Stimulated activated CD4-positive, alpha-beta T cell treated with anti-CD3 and anti-CD28 coated beads, Interleukin-15, amount 100 ng/mL, for 1 hour (primary cell): ENCODE measurements at places on chromosomes 7 and 10.

DNA sequence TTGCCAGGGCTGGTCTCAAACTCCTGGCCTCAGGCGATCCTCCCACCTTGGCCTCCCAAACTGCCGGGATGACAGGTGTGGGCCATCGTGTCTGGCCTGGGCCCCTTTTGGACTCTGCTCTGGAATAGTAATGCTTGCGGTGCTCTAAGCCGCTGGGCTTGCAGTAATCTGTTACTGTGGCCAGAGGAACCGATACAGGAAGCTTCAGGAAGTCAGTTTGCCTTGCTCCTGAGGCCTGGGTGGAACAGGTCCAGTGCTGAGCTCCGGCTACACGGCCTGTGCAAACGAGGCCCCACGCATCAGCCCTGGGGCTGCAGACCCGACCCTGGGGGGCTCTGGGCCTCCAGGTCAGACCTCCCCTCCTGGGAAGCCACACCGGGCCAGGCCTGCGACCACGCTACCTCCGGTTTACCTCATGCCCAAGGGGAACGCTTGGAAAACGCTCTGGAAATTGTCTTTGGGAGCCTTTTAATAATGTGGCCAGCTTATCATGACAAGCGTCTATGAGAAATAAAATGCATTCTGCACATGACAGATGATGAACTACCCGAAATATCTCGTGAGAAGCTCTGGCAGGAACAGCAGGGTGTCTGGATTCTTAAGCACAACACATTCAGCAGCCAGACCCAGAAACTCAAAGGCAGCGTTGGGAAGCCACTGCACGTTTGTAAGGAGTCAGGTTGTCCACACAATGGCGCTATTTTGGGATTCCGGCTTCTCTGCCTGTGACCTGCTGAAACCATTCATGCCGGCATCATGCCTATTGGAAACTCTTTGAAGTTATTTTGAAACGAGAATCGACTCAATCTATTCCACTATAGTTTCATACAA is 10.1 kb upstream of the ADAP1 start:
- DNase-seq: no peak

- DNase-seq: no peak
Measured at GRCh38 chr10:122213766-122214165, 57.3 kb upstream of the BTBD16 start.

GRCh38 chr10:11073410-11073809 is 55.7 kb downstream of the CELF2 start:
- no peak for DNase-seq

DNA sequence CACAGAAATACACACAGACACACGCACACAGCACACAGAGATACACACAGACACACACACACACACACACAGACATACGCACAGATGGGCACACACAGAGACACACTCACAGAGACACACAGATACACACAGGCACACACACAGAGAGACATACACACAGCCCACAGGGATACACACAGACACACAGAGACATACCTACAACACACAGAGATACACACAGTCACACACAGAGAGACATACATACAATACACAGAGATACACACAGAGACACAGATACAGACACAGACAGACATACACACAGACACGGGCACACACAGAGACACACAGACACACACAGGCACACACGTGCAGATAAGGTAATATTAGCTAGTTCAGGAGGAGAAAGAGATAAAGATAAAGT is 76.9 kb downstream of the EGFR start:
- DNase-seq: no peak

- DNase-seq: no peak
Measured at GRCh38 chr7:24833549-24833948, 76.3 kb upstream of the GSDME start.

- DNase-seq: no peak
Measured at GRCh38 chr10:132143162-132143561, 43.6 kb upstream of the DPYSL4 start.

GRCh38 chr7:6367701-6368211 is 80.0 kb downstream of the DAGLB start:
- no peak for DNase-seq

DNA sequence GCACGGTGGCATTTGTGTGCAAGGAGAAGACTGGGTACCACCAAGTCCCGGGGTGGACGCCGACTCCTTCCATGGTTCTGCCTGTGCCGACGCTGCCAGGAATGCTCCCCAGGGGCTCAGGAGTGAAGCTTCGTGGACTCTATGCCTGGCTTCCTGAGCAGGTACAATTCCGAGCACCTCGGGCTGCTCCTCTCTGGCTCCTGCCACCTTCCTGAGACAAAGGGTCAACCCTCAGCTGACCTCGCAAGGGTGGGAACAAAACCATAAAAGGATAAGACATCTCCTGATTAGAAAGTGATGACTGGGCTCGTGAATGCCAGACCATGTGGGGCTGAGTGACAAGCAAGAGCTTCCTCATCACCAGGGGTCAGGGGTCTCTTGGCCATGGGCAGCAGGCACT is 31.8 kb downstream of the CALML3 start:
- DNase-seq: no peak

- no peak for DNase-seq
Measured at GRCh38 chr7:41629711-41630111, 73.2 kb downstream of the INHBA start.

DNA sequence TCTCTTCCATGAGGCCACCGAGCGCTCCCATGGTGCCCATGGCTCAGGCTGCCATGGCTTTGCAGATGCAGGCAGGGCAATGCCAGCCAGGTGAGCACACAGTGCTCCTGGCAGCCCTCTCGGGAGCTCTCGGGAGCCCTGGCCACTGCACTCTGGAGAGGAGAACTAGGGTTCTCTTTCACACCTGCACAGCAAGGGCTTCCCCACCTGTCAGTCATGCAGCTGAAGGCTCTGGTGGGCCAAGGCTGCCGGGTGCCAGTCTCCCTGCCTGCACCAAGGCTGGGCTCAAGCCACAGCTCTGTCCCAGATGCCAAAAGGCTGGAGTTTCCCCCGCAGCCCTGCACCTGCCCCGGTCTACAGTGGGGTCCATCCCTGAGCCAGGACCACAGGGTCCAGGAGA is 32.6 kb downstream of the NUDT1 start:
- DNase-seq: no peak

DNA sequence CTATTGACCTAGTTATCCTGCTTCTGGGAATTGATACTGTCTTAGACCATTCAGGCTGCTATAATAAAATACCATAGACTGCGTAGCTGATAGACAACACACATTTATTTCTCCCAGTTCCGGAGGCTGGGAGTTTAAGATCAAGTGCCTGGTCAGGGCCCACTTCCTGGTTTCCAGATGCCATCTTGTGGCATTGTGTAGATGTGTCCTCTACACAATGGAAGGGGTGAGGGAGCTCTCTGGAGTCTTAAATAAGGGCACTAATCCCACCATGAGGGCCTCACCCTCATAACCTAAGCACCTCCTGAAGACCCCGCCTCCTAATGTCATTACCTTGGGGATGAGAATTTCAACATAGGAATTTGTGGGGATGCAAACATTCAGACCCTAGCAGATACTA is 62.4 kb downstream of the SLC35B4 start:
- DNase-seq: no peak

- DNase-seq: no peak
Measured at GRCh38 chr7:80699721-80700256, 61.3 kb downstream of the CD36 start.

DNA sequence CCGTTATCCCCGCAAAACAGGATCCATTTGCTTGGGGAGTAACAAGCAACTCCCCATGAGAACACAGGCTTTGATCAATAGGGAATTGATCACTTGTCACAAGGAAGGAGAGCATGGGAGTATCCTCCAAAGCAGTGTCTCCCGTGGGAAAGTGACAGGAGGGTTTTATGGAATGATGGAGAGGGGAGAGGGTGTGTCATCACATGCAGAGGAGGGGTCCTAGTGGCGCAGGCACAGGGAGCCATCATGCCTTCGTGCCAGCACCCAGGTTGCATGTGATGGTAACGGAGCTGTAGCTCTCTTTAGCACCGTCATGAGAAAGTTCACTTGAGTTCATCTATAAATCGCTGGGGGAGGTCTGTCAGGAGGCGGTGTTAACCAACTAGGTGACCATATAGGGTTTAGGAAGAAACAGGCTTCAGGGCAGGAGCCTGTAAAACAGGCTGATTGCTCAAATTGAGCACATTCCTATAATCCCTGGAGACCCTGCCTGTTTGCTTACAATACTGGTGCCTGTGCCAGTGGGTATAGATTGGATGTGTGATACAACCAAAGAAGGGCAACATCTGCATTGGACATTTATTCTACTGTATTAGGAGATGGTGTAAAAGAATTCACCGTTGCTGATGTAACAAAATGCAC is 428.5 kb downstream of the GALNT17 start:
- DNase-seq: no peak

DNA sequence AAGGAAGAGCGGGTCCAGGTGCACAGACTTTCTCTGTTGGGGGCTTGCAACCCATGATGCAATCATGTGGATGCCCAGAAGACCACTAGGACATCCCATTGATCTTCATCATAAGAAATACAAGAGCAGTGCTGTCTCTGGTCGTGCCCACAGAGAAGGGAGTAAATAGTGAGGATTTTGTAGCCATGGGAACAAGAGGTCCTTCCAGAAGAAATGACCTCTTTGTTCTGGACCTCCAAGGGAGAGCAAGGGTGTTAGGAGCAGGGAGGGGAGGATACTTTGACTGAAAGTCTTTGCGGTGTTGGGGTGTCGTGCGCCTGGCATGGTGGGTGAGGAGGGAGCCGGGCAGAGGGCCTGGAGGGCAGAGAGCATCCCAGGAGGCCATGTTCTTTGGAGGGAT is 55.0 kb upstream of the EN2 start:
- no peak for DNase-seq

GRCh38 chr7:2621948-2622640 is 9.7 kb upstream of the TTYH3 start:
- DNase-seq: no peak

- no peak for DNase-seq
Measured at GRCh38 chr7:96380111-96380512, 58.2 kb upstream of the SLC25A13 start.

DNA sequence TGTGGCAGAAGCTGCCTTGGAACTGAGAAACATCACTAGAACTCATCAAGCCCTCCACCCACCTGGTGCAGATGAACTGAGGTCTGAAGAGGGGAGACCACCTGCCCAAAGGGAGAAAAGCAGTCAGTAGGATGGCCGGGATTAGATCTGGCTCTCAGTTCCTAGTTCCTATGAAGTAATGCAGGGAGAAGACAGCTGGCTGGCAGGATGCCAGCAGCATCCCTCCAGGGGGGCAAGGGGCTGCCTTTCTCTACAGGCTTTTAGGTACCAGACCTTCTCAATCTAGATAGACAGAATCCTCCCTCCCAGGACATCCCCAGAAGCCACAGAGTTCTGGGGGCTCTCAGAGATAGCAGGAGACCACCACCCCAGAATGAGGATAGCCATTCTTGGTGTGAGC is 7.8 kb downstream of the CRHR2 start:
- no peak for DNase-seq

DNA sequence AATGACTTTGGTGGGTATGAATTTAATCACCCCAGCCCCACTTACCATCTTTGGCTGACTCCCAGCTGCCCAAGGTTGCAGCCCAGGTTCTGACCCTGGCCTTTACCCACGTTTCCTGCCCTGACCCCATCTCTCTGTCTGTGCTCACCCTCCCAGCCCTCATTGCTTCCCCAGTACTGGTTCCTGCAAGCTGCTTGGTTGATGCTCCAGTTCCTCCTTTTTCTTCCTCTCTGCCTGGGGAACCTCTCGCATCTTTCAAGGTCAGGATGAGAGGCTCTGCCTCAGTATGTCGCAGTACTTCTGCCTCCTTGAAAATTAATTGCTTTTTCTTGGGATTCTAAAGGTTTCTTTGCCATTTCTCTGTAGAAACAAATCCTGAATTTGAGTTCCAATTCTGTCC is 263.8 kb upstream of the ZNF32 start:
- DNase-seq: no peak

DNA sequence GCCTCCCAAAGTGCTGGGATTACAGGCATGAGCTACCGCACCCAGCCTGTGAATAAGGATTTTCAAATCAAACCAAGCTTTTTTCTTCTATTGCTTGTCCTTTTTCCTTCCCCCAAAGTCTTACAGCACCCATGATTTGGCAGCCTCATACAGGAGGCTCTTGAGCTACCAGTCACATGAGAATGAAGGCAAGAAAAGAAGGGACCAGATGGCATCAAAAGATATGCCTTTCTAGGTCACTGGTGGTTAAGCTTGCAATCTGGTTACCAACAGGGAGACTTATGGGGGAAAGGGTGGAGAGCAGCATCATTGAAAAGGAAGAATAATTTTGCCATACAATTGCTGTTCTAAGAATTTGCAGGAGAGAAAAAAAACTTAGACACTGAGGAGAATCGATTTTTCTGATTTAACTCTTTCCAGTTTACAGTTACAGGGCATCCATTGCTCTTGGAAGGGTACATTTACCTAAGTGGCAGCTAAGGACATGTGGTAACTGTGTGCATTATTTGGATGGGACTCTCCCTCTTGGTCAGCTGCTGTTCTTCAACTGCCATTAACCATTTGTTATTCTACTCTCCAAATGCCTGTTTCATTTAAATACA is 29.5 kb downstream of the SMNDC1 start:
- DNase-seq: no peak

DNA sequence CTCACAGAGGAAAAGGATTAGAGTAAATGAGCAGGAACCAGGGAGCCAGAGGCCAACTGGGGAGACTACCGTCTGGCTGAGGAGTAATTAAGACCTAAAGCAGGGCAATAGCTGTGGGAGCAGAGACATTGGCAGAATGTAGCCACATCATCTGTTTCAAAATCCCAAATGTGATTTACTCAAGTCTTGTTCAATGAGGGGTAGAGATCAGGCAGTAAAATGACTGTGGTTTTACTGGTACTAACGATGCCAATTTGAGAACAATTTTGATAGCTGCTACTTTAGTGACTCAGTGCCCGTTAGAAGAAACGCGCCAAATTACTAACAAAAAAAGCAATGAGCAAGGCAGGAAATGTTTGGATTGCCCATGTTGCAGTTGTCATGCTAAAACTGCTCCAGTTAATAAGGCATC is 12.7 kb upstream of the MIOS start:
- no peak for DNase-seq

DNA sequence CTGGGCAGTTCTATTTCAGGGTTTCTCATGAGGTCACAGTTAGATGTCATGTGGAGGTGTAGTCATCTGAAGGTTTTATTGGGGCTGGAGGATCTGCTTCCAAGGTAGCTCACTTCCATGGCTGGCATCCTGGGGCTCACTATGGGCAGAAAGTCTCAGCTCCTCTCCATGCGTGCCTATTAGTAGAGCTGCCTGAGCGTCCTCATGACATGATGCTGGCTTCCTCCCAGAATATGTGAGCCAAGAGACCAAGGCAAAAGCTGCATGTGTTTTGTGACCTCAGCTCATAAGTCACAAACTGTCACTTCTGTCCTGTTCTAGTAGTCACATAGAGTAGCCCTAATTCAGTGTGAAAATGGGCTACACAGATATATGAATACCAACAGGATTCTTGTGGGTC is 524.4 kb downstream of the SUGCT start:
- no peak for DNase-seq

- DNase-seq: no peak
Measured at GRCh38 chr7:82521906-82522445, 78.4 kb upstream of the CACNA2D1 start.

- DNase-seq: no peak
Measured at GRCh38 chr7:157755741-157756140, 418.9 kb downstream of the DNAJB6 start.
